Inflammatory macrophage treated with lipopolysaccharide for 1 hour (primary cell): ENCODE measurements at places on chromosomes 6 and 20.

GRCh38 chr20:40741507-40742106 is 52.6 kb upstream of the MAFB start:
- DNase-seq, result peak; percentile 41

GRCh38 chr20:1286267-1287024 is 20.4 kb downstream of the SNPH start:
- no peak for DNase-seq

DNA sequence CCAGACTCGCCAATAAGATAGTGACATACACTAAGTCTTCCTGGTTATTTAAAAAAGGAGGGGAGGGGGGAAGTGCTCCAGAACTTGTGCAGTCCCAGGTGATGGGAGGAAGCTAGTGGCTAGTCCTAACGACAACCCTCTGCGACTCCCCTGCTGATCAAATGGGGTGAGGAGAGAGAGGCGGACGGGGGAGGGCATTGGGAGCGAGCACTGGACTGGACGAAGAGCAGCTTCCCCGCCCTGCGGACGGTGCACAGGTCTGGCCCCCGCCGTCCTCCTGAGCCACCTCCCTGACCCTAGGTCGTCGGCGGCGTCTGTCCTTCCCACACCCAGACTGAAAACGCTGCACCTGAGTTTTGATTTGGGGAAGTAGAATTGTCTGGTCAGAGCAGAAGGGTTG is 2.2 kb upstream of the OLIG3 start:
- no peak for DNase-seq

DNA sequence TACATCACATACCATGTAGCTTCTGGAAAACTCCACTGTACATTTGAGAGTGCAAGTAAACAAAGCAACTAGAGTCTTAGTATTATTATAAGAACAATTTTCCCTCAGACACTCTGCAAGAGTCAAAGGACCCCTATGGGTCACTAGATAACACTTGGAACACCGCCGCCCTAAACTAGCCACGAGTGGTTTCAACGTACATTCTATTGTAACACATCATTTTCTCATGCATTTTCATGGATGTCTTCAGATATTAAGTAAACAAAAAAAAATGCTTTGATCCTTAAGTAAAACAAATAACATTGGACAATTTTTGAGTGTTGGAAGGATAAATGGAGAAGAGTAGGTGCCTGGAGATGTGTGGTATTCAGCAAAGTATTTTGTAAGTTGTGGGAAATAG is 3.2 kb upstream of the RNF146 start:
- DNase-seq, result no peak

DNA sequence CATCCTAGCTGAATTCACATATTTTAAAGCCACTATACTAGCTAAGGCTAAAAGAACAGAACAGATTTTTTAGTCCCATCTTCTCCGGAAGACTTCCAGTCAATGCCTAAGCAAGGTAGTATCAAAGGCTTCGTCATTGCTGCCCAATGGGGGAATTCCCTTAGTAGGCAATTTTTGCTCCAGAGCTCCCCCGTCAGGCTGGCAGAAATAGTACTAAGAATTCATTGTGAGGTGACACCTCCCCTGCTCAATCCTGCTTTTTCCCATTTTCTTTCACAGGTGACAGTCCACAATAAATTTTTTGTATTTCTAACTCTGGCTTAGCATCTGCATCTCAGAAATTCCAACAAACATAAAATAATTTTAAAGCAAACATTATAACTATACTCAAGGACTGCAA is 52.8 kb upstream of the SRSF6 start:
- DNase-seq, result peak; percentile 42

GRCh38 chr6:157756708-157757429 is 66.2 kb upstream of the SNX9 start:
- peak; percentile 63 for DNase-seq

DNA sequence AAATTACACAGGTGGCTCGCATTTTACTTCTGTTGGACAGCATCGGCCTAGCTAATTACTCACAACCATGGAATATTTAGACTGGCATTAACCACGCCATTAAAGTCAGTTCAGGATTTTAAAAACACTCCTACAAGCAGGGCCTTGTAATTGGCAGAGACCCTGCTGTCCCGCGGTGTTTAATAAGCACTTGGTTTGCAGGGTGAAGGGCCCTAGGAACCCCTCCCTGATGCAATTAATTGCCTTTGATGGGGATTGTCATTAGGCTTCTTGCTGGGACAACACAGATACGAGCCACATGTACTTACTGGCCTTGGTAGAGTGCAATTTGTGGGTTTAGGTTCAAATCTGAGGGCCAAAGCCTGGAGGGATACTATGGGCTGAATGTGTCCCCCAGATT is 7.8 kb upstream of the VSTM2L start:
- no peak for DNase-seq

DNA sequence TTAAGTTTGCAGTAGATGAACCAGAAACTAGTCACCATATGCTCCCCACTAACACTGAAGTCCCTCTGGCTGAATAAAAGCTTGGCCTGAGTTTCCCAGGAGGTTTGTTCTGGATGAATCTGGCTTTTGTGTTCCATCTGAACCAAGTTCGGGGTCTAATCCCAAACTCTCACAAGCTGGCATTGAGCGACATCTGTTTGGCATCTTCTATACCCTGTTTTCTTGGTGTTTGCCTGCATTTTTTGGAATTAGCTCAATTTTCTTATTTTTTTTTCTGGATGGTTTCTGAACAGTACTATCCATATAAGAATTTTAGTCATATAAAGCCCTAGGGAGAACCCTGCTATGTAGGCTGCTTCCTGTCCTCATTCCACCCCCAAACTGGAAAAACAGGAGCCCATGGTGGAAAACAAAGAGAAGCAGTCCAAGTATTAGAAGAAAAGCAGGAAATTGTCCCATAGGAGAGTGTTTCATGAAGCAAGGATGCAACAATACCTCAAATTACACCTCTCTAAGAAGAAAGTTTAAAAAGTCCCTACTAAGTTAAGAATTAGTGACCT is 737.1 kb downstream of the DHX35 start:
- no peak for DNase-seq
